Left hindlimb (tissue), 1 donor: ENCODE measurements at places on chromosomes 13 and 19.

DNA sequence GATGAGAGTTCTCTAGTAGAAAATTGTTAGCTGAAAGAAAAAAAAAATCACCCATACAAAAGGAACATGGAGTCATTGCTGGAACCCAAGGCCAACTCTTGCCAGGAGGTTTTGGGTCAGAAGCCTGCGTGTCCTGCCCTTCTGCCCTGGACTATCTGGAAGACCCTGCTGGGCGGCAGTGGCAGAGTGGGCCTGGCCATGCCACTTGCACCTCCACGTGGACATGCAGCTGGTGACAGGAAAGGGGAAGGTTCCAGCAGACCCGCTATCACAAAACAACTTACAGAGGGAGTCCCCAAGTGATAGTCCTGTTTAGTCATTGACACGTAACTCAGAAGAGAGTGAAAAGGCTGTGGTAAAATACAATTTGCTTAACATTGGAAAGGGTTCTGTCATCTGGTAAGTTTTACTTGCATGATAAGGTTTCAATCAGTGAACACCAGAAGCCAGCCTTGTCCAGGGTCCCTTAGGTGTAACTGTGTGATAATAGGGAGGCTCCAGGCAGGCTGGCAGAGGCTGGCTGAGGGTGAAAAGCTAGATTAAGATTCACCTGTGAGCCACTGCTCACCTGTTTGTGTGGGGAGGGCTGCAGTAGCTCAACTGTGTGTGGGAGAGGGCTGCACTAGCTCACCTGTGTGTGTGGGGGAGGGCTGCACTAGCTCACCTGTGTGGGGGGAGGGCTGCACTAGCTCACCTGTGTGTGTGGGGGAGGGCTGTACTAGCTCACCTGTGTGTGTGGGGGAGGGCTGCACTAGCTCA is 47.8 kb downstream of the COL4A2 start:
- no peak for DNase-seq

GRCh38 chr19:31174948-31175347 is 174.3 kb downstream of the TSHZ3 start:
- DNase-seq, result no peak

GRCh38 chr19:43310221-43310620 is 40.9 kb upstream of the PSG9 start:
- no peak for DNase-seq

DNA sequence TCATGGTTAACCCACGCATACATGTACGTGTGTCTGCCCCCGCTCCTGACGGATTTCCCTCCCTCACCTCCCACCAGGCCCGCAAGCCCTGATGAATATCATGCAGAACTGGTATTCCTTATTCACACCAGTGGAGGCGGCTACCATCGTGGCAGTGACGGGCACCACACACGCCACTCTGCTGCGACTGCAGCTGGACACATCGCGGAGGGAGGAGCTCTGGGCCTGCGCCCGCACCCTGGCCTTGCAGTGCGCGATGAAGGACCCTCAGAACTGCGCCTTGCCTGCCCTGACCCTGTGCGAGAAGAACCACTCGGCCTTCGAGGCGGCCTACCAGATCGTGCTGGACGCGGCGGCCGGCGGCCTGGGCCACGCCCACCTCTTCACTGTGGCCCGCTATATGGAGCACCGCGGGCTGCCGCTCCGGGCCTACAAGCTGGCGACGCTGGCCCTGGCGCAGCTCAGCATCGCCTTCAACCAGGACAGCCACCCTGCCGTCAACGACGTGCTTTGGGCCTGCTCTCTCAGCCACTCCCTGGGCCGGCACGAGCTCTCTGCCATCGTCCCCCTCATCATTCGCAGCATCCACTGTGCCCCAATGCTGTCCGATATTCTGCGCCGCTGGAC is 35.0 kb downstream of the ZSWIM4 start:
- no peak for DNase-seq

DNA sequence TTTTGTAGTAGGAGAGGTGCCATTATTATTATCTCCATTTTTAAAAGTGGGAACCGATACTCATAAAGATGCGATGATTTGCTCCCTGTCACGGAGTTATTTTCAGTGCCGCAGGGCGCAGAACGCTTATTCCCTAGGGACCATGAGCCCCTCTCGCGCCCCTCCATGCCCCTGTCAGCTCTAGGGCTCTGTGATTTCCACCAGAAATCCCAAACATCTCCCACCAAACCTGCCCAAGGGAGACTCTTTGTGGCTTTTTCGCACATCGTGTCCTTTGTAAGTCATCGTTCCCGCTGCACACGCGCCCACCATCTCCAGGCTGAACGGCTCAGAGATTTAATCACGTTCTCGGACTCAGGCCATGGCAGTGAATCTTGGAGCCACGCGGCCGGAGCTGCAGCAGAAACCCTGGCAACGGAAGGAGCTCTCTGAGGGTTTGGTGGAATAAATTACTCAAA is 105.1 kb downstream of the DNAJC15 start:
- peak; percentile 49 for DNase-seq

GRCh38 chr13:27379694-27380641 is 44.5 kb upstream of the GTF3A start:
- DNase-seq, result peak; percentile 67

GRCh38 chr13:100269837-100270236 is 180.9 kb downstream of the PCCA start:
- peak; percentile 56 for DNase-seq

GRCh38 chr19:1757468-1758230 is 4.3 kb downstream of the ONECUT3 start:
- no peak for DNase-seq

DNA sequence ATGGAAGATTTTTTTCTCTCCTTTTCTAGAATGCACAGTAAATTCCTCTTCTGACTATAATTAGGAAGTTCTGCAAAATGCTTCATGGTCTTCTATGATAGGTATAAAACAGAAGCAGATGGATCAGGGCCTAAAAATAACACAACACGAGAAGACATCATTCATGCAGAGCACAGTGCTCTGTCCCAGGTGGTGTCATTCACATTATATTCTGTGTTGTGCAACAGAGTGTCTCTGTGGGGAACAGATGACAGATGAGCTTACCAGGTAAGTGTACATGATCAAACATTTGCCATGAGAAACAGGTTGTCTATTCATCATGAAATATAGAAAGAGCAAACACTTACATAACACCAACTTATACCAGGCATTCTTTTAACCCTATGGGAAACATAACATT is 288.3 kb downstream of the KCTD12 start:
- DNase-seq, result no peak

DNA sequence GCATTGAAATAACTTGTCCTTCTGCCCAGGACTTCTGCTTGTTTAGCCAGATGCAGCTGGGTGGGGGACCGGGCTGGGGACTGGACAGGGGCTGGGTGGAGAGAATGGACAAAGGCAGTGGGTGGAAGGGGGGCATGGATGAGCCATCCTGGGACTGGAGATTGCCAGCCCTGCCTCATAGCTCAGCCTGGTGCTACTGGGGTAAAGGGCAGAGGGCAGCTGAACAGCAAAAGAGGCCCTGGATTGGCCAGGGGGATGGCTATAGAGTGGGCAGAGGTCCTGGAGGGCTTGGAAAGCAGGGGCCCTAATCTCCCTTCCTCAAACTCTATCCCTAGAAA is 17.7 kb upstream of the PLAUR start:
- no peak for DNase-seq

DNA sequence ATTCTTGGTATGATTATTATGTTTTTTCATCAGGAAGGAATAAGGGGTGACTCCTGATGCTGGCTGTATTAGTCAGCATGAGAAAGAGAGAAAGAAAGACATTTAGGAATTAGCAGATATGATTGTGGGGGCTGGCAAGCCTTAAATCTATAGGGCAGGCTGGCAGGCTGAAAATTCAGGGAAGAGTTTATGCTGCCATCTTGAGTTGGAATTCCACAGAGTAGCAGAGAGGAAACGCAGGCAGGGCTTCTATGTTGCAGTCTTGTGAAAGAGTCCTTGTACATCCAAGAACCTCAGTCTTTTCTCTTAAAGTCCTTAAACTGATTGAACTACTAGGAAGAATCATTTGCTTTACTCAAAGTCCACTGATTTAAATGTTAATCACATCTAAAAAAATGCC is 262.7 kb upstream of the SLC10A2 start:
- DNase-seq, result no peak

- DNase-seq, result no peak
Observed at GRCh38 chr13:79442221-79442620, 36.2 kb upstream of the RBM26 start.

- no peak for DNase-seq
Observed at GRCh38 chr19:35712567-35713505, 5.0 kb upstream of the KMT2B start.

DNA sequence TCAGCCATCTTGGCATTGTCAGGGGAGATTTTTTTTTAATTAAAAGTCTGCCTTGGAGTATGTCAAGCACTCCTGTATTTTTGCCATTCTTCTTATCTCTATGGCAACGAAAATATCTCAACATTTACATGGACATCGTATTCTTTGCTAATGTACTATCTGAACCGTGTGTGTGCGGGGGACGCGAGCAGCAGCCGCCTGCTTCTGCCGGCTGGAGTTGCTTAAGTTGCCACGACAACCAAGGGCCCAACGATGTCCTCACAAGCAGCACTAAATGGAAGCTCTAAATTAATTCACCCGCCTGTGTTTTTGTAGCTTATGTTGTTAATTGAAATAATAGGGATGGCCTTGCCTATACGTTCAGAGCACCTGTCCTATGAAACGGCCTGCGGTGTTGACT is 309.5 kb downstream of the TEX29 start:
- no peak for DNase-seq

DNA sequence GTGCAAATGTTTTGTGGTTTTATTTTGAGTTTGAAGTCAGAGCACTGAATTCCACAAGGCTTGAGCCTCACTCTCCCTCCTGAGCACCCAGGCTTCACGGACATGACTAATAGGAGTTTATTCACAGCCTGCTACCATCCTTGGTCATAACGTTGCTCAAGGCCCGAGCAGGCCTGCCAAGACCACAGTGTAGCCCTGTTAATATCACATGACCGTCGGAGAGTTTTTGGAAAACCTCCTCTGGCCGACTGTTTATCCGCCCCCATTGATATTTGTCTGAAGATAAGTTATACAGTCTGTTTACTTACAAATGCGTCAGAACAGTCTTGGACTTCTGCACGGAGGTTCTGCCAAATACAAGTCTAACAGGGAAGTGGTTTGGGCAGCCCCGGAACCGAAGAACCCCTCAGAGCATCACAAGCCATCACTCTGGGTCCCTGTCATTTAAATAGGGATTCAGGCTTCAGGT is 89.9 kb downstream of the COL4A2 start:
- DNase-seq, result peak; percentile 71

GRCh38 chr19:33358408-33358807 is 15.1 kb upstream of the CEBPG start:
- DNase-seq, result no peak

DNA sequence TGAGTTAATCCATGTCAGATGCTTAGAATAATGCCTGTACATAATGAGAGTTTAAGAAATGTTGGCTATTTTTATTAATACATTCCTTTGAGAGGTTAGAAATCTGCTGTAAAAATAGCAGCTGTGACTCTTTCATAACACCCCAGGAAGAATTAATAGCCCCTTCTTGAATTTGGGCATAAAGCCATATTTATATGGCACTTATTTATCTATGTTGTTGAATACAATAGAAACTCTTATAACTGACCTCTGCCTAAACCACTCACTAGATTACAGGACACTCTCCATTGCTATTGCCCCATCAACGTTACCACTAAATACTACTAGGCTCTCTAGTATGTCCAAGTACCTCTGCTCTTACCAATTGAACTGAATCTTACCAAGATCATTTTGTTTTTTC is 16.3 kb downstream of the NEK5 start:
- DNase-seq, result no peak

- no peak for DNase-seq
Observed at GRCh38 chr13:25143706-25144105, 28.4 kb downstream of the AMER2 start.

DNA sequence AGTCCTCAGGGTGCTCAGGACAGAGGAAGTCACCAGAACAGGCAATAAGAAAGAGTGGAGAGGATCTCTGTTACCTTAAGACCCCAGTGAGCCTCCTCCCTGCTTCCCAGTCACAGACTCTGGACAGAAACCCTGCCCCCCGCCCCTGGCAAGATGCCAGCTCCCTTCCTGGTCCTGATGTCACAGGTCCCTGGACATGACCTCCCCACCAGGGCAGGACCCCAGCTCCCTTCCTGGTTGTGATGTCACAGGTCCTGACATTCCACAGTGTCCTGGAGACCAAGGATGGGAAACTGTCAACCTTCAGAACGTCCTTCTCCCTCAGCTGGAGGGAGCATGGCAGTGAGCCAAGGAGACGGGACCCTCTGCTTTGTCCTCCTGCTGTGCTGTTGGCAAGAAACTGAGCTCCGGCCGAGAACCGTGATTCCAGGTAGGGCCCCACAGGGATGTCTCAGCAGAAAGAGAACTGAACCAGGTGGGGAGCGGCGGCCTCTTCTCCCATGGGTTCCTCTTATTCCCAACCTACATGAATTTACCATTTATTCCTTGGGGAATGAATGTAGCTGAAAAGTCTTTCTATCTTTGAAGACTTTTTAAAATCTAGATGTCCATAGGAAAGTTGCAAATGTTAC is at the start of gene SPACA7:
Gene SPACA7, plus strand, starts transcription at position 306 of the 632 bp plus-strand sequence. Its CDS starts 31 bp downstream, at position 337.
- DNase-seq, result no peak

- no peak for DNase-seq
Observed at GRCh38 chr19:21147540-21147939, 5.7 kb downstream of the ZNF431 start.

DNA sequence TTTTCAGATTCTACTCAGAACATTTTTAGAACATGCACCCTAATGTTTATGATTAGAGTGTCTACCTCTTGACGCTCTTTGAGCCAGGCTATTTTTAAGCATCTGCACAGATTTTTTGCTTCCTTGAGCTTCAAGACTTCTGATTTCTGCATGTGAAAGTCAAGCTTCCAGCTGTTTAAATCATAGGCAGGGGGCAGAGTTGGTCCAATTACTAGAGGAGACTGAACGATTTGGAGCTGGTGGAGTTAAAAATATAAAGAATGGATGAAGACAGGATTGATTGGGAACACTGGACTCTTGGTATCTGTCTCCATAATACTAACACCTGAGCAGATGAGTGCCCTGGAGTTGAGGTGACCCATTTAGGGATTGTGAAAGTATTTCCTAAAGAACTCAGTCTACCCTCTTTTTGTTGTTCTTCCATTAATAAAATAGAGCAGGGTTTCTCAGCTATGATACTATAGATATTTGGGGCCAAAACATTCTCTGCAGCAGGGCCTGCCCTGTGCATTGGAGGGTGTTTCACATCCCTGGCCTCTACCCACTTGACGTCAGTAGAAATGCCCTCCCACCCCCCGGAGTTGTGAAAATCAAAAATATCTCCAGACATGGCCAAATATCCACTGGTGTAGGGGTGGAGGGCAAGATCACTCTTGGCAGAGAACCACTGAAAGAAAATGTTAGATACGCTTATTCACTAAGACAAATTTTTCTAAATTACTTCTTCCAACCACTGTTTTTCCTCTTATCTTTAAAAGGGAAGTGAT is 160.1 kb downstream of the COG6 start:
- DNase-seq, result no peak

GRCh38 chr13:71609271-71609670 is 257.7 kb downstream of the DACH1 start:
- DNase-seq, result no peak

GRCh38 chr13:80340651-80341100 is 250 bp downstream of the SPRY2 start:
- DNase-seq, result no peak
